Retina (tissue), 1 donor: ENCODE measurements at places on chromosomes 12 and 14.

DNA sequence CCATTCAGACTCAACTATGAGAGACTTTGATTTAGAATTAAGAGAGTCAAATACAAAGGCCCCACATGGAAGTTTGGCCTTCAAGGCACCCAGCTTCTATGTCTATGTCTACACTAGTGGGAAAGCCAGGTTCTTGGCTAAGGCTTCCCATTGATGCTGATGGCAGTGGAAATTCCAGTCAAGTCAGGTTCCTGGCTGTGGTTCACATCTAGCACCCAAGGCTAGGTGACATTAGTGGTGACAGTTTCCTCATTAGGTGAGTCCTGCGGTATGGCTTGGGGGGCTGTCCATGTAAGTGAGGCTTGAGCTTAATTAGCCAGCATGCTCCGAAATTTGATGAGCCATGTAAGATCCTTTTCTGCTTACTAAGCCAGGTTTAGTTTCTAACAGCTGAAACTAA, 460.9 kb downstream of the RMST start:
- DNase-seq, result no peak

DNA sequence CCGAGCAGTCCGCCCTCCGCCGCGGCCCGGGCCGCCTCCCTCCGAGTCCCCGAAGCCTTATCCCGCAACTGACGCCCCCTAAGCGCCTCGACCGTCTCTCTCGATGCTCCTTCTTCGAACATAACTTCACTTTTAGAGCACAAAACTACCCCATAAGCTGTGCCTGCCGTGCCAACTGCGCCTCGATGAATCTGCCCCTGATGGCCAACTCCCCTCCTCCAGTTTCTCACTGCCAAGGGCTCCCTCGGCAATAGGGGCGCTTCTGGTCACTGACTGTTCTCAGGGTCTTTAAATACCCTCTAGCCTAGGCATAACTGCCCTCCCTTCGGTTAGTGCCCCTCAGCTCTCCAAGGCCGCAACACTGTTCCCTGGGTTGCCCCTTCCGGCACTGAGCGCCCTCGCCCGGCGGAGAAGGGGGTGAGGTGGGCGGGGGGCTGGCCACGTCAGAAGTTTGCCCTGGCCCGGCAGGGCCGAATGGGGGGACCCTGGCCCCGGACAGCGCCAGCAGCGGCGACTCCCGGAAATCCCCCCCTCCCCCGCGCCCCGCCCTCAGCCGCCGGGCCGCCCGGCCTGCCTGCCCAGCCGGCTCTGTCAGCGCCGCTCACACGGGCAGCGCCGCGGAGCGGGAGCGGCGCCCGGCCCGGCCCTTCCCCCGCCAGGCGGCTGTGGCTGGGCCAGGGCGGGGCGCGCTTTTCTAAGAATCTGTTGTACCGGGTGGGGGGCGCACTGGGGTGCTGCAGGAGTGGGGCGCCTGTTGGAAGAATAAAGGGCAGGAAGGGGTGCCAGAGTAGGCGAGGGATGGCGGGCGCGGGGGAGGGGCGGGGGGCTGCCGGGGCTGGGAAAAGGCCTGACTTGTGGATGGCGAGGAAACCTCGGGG, 10.6 kb downstream of the RARG start:
- DNase-seq, result peak; percentile 82

DNA sequence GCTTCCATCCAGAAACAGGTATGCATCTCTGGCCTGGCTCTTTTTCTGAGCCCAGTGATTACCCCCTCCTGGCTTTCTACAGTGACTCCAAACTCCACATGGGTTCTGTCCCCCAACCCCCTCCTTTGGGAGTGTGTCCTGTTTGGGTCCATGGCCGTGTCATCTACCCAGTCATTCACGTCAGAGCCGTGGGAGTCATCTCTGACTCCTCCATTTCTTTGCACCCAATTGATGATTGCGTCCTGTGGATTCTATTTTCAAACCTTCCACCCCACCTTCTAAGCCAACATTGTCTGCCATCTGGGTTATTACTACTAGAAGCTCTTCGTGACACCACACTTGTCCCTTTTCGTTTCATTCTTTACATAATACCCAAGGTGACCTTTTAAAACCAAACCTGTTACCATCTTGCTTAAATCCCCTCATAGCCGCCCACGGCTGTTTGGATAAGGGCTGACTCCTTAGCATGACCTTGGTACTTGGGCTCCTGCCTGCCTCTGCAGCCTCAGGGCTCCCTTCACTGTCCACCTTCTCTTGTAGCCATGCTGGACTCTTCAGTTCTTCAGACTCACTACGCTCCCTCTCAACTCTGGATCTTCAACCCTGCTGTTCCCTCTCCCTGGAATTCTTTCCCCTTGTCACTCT, 38.1 kb upstream of the NT5DC3 start:
- no peak for DNase-seq

- no peak for DNase-seq
Measured at GRCh38 chr14:106013879-106014376, 487.5 kb downstream of the TMEM121 start.

DNA sequence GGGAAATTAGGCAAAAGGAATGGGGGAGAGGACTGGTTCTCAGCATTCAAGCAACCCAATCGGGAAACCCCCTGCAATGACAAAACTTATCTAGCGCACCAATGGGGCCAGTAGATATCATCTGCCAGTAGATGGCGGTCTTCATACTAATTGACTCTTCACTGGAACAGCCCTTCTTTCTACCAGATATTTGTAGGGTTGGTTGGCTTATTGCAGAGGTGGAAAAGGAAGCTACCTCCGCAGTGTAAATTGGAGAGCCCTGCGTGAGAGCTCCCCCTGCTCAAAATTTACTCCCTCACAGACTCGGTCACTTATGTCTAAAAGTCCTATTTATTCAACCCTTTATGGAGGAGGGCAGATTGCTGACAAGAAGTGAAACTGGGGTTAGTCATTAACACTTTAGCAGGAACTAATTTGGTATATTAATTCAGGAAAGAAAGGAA, 166.1 kb upstream of the CCND2 start:
- DNase-seq, result no peak

GRCh38 chr12:111785651-111786050, 18.9 kb downstream of the ALDH2 start:
- DNase-seq, result no peak

DNA sequence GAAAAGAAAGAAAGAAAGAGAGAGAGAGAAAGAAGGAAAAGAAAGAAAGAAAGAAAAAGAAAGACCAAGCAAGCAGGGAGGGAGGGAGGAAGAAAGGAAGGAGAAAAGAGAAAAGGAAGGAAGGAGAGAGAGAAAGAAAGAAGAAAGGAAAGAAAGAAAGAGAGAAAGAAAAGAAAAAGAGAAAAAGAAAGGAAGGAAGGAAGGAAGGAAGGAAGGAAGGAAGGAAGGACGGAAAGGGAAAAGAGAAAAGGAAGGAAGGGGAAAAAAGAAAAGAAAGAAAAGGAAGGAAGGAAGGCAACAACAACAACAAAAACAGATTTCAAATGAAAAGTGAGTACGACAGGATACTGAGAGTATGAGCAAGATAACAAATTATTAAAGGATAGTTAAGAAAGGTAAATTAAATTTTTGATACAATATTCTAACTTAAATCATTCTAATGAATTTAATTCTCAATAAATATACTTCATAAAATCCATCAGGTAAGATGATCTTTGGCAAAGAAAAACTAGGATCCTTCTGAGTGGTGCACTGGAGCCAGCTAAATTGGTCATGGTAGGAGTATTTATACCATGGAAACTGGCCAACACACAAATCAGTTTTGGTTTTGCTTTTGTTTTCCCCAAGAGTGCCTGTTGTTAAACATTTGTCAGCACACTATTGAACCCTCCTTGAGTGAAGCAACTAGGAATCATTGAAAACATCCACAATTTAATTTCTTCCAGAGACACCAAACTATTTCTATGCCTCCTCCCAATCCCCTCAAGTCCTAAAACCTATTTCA, 56.1 kb upstream of the DYRK2 start:
- DNase-seq, result no peak

- DNase-seq, result no peak
Measured at GRCh38 chr12:10221846-10222245, 9.2 kb downstream of the GABARAPL1 start.

- no peak for DNase-seq
Measured at GRCh38 chr12:14946861-14947260, 8.5 kb upstream of the ERP27 start.

DNA sequence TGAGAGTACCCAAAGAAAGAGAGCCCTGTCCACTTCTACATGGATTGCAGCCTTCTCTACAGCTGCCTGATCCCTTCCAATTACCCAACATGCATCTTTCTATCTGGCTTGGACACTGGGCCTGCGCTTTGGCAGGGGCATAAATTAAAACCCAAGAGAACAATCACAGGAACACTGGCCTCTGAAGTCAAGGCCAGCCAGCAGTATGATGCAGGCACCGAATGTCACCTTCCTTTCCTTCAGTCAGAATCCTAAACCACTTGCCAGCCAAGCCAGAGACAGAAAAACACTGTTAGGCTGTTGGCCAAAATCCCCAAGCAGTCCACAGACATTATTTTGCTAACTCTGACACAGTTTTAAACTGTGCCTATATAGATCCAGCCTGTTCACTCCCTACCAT, 113.7 kb downstream of the DUSP6 start:
- DNase-seq, result no peak

GRCh38 chr12:6840330-6840729, 395 bp upstream of the GNB3 start:
- DNase-seq, result no peak

DNA sequence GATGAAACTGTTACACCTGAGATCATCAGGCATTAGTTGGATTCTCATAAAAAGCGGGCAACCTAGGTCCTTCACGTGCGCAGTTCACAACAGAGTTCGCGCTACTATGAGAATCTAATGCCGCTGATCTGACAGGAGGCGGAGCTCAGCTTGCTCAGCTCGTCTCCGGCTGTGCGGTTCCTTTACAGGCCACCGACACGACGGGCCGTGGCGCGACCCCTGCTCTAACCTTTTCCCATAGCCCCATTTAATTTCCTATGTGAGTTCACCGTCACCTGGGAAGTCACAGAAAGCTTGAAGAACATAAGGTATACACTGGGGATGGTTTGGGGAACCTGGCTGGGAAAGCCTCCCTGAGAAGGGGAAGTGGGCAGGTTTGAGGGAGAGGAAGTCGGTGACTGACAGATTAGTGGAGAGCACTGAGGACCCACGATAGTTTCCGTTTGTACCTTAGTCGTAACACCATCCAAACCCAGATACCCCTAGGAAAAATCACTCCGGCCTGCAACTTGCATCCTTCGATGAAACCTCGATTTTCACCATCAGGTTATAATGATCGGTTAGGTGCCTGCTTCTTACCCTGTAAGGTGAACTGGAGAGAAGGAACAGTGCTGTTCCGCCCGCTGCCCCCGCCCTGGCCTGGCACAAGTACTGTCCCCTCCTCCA, 2.8 kb upstream of the AAAS start:
- peak; percentile 67 for DNase-seq

DNA sequence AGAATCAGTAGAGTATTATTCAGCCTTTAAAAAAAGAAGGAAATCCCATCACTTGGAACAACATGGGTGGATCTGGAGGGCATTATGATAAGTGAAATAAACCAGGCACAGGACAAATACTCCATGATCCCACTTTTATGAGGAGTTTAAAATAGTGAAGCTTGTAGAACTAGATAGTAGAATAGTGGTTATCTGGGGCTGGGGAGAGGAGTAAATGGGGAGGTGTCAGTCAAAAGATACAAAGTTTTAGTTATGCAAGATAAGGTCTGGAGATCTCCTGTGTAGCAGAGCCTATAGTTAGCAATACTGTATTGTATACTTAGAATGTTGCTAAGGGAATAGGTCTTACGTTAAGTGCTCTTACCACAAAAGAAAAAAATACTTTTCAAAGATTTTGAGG, 64.9 kb downstream of the RIC8B start:
- no peak for DNase-seq

- DNase-seq, result no peak
Measured at GRCh38 chr12:11894890-11895289, 175.8 kb upstream of the BCL2L14 start.

- peak; percentile 56 for DNase-seq
Measured at GRCh38 chr12:85866986-85867776, 6.9 kb upstream of the NTS start.

GRCh38 chr14:72120315-72120714, 188.1 kb downstream of the RGS6 start:
- DNase-seq, result no peak

DNA sequence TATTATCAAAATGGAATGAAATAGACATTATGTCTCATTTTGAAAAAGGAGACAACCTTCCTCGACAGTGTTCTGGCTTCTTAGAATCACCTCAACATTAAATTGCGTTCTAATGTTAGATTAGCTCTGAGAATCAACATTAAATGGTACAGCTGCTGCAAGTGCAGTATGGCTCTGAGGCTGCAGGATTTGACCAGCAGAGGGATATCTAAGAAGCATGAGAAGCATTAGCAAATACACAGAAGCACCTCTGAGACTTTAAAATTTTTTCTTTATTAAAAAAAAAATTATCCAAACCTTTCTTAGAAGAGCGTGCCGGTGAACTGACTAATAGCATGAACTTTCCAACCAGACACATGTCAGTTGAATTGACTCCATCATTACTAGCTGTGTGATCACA, 253.4 kb upstream of the LRIG3 start:
- no peak for DNase-seq

- no peak for DNase-seq
Measured at GRCh38 chr12:117331691-117332090, 29.7 kb downstream of the NOS1 start.

DNA sequence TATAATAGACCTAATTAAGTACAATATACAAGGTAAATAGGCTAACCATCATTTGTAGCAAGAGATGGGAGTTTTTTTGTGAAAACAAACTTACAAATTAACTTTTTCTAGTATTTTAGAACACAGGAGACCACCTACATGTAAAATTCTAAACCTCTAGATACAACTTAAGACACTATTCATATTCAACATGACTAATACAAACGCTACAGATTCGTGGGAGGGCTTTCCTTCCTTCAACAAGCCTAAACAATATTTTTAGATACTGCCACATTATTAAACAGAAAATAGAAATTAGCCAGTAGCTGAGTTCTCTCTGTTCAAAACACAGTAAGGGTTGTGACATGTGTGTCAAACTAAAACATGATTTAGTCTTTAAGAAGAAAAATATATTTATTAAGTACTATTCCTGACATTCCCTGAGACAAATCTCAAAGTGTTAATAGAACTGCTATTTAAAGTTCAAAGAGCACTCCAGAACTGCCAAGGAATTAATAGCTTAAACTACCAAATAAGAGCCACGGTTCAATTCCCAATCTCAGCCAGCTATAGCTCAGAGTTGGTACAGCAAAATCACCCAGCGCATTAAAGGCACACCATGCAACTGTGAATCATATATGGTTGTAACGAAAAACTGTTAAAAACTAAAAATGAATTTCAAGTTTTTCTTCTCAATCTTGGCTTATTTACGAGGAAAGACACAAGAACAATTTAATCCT, 10.7 kb downstream of the MED13L start:
- DNase-seq, result no peak
